ENCODE measurements at places on chromosomes 11 and 22. TPM values are rescaled to one million over a fixed set of nuclear protein-coding genes. Genes with fewer than 3 reads are reported as not detected.

TCN1 gene
- not detected for polyA plus RNA-seq

NCAM1 gene
- 0.97 TPM for polyA plus RNA-seq

GAL gene
- 691 TPM for polyA plus RNA-seq

SMARCB1 gene
- 114 TPM for polyA plus RNA-seq

TP53I11 gene
- polyA plus RNA-seq = 23.5 TPM

- DNase-seq = no peak
Observed at GRCh38 chr22:43774318-43774915, 37.7 kb downstream of the EFCAB6 start.

DNA sequence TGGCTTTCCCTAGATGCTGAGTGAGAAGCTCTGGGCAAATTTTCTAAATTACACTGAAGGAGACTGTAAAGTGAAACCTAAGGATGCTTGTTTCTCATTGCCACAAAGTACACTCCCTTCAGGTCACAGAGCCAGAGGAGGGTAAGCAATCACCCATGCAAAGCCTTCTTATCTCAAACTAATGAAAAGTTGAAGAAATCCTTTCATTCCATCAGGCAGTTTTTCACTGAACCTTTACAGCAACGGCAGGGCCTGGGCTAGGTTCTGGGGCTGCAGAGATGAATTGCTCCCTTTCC is 106.2 kb downstream of the RASSF10 start:
- DNase-seq = no peak

GRCh38 chr11:68661014-68661413 is 23.3 kb upstream of the GAL start:
- DNase-seq = no peak

DNA sequence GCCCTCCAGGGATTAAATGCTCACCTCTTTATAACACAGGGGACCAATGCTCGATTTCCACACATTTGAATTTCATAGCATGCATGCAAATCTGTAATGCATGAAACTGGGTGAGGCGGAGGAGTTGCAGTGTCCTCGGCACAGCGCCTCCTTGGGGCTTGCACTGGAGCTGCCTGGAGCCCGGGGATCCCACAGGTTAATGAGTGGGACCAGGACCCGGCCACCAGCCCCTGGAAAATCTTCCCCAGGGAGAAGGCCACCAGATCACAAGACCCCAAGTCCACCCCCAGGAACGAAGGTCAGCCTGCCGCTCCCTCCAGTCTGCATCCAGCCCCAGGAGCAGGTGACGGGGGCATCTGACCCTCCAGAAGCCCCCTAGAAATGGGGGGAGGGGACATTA is 119.1 kb downstream of the MN1 start:
- peak; percentile 74 for DNase-seq

DNA sequence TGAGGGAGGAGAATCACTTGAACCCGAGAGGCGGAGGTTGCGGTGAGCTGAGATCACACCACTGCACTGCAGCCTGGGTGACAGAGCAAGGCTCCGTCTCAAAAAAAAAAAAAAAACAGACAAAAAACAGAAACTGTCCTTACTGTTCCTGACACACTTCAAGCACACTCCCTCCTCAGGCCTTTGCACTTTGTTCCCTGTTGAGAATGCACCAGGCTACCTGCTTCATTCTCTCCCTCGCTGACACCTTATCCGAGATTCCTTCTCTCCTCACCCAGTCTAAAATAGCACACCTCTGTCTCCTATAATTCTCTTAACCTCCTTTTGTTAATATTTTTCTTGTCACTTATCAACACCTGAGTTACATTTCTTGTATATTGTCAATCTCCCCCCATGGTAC is 32.3 kb upstream of the TECTA start:
- DNase-seq = no peak

- no peak for DNase-seq
Observed at GRCh38 chr11:117835576-117835975, 11.0 kb upstream of the FXYD2 start.

DNA sequence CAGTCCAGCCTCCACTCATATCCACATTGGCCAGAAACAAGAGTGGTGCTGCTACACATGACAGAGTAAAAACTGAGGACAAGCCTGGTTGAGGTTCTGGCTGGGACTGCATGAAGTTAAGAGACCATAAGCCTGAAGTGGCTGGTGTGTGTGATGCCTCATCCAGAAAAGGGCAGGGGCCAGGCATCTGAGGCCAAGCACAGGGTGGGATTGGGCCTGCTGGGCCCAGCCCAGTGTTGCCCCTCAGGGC is 25.3 kb downstream of the ARVCF start:
- no peak for DNase-seq

DNA sequence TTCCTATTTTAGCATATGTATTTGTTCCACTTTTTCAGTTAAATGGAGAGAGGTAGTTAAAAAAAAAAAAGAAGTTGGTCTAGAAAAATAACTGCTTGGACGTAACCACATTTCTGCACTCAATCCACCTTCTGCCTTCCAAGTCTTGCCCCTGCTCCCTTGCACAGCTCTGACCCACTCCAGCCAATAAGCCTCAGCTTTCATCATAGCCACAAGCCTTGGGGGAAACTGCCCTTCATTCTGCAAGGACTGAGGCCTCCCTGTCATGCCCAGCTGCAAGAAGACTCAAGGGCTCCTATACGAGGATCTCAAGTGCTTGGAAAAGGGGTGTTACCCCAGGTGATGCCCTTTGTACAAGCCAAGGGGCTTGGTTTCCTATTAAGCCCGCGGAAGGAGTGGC is 36.0 kb upstream of the OAF start:
- no peak for DNase-seq
